Urinary bladder (tissue), 4 donors: ENCODE measurements at places on chromosomes 1 and 21. TPM values are rescaled to one million over a fixed set of nuclear protein-coding genes. Genes with fewer than 3 reads are reported as not detected.

The RCSD1 gene
- total RNA-seq: 16.0 TPM

The SLC2A5 gene
- 1.3 TPM for total RNA-seq

The KRTAP7-1 gene
- total RNA-seq: not detected

The FAM177B gene
- 0.53 TPM for total RNA-seq

The LCE2A gene
- not detected for total RNA-seq

The KRTAP21-1 gene
- total RNA-seq: not detected

The NLRP3 gene
- 2.4 TPM for total RNA-seq

The BARHL2 gene
- total RNA-seq: not detected

The GJA9 gene
- total RNA-seq: 0.16 TPM
